ENCODE measurements at places on chromosomes 1 and 21.

- no peak for DNase-seq
Measured at GRCh38 chr1:39877231-39877778, 6.0 kb downstream of the TRIT1 start.

DNA sequence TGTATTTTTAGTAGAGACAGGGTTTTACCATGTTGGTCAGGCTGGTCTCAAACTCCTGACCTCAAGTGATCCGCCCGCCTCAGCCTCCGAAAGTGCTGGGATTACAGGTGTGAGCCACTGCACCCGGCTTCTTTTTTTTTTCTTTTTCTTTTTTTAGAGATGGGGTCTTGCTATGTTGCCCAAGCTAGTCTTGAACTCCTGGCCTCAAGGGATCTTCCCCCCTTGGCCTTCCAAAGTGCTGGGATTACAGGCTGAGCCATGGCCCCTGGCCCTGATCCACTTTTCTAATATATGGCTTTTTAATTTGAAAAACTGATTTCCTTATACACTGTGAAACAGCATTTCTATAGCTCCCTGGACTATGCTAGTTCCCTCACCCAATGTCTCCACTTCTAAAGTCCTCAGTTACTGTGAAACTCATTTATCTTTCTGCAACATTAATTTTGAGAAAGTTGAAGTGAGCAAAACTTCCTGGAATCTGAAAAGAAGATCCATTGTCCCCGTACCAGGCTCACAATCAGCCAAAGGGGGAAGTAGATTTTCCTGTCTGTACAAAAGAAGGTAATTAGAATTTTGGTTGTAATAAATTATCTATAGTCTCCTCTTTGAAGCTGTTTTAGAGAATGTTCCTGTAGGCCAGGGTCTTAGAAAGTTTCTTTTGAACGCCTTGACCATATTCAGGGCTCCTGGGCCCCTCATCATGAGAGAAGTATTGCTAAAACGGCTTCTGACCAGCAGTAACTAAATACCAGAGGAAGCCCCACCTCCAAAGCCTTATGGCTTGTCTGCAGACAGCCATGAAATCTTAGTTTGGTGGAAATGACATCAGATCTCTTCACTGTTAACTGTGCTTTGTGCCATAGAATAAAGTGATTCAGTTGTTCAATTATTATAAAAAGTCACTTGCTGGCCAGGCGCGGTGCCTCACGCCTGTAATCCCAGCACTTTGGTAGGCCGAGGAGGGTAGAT, 34.9 kb downstream of the DEGS1 start:
- DNase-seq: no peak

- DNase-seq: no peak
Measured at GRCh38 chr1:224358237-224358636, 1.6 kb downstream of the CNIH4 start.

- no peak for DNase-seq
Measured at GRCh38 chr21:31656199-31657095, 3.0 kb upstream of the SOD1 start.

DNA sequence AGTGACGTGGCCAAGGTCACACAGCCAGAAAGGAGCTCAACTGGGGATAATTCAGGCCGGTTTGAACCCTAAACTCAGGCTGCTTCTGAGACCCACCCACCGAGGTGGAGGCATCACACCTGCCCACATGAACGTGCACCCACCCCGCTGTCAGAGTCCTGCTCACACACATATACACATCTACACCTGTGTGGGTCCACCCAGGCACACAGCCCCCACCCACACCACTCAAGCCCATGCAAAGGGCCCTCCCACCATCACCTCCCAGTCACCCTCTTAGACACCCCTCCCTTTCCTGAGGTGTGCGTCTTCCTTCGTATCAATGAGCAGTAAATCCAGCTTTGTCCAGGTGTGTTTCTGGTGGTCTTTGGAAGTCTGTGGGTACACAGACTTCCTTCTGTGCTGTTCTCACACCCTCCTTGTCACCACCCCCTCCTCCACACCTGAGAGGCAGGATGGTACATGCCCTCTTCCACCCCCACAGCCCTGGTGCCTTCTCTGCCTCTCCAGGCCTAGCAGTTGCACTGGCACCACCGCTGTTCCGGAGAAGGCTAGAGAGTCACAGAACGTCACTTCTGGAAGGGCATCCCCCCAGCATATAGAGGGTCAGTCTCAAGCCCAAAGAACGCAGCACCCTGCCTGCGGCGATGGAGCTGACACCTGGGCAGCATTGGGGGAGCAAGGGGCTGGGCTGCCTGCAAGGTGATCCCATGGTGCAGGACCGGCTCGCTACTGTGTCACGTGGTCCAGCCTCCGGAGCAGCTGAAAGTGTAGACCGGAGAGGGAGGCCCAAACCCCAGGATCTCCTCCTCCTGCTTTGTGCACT, 18.9 kb upstream of the FAM131C start:
- no peak for DNase-seq

GRCh38 chr1:38134294-38134755, 87.7 kb upstream of the POU3F1 start:
- peak; percentile 15 for DNase-seq

- DNase-seq: no peak
Measured at GRCh38 chr1:15966081-15966955, 9.6 kb downstream of the ZBTB17 start.

DNA sequence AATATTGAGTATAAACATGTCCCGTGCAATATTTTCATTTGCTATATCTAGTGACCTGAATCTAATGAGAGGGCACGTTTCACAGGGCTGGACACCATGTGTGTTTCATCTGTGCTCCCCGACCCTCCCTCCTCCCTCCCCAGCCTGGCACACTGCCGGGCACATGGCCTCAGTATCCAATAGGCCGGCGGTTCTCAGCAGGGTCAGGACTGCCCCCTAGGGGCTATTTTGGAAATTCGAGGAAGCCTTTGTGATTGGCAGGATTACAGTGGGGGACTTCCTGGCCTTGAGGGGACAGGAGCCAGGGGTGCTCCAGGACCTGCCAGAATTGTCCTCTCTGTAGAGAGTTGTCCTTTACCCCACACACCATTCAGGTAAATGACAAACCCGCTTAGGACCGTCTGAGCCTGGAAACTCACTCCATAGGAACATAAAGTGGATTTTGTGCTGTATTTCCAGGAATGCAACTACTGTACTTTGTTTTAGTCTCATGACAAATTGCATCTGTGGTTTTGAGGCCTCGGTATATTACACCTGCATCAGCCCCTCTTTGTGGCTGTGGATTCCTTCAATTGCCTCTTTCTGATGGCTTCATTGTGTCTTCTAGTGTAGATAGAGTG, 109.5 kb upstream of the SIM2 start:
- no peak for DNase-seq

GRCh38 chr1:88608139-88608943, 75.7 kb upstream of the PKN2 start:
- no peak for DNase-seq

GRCh38 chr1:192252776-192253175, 64.0 kb upstream of the RGS21 start:
- DNase-seq: no peak

DNA sequence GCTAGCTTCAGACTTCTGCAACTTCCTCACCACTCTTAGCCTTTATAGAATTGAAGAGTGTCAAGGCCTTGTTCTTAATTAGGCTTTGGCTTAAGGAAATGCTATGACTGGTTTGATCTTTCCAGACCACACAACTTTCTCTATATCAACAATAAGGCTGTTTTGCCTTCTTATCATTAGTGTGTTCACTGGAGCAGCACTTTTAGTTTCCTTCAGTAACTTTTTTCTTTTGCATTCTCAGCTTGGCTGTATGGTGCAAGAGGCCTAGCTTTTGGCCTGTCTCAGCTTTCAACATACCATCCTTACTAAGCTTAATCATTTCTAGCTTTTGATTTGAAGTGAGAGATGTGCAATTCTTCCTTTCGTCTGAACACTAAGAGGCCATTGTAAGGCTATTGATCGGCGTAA, 8.6 kb downstream of the PRKACB start:
- DNase-seq: no peak

- no peak for DNase-seq
Measured at GRCh38 chr1:106755682-106756406, 300.6 kb upstream of the PRMT6 start.

DNA sequence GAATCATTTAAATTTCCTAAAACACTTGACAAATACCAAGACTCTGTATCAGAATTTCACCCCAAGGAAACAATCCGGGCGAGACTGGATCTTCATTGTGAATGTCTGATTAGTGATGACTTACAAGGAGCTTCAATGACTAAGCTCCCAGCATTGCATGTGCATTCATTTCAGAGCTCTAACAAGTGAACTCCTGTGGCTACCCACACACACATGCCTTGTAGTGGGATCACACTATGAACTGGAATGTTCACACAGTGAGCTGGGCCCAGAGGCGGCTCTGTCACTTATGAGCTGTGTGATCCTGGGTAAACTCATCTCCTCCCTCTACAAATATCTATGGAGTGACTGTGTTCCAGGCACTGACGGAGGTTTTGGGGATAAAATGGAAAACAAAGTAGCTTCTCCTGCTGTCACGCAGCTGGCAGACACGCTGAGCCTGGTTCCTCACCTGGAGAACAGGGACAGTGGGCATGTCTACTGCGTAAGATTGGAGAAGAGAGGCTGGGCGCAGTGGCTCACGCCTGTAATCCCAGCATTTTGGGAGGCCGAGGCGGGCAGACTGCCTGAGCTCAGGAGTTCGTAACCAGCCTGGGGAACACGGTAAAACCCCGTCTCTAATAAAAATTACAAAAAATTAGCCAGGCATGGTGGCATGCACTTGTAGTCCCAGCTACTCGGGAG, 56.9 kb downstream of the CLSTN1 start:
- DNase-seq: no peak

- DNase-seq: no peak
Measured at GRCh38 chr1:172398193-172398592, 22.3 kb upstream of the C1orf105 start.

GRCh38 chr21:45392573-45392971, 12.4 kb upstream of the COL18A1 start:
- DNase-seq: no peak

DNA sequence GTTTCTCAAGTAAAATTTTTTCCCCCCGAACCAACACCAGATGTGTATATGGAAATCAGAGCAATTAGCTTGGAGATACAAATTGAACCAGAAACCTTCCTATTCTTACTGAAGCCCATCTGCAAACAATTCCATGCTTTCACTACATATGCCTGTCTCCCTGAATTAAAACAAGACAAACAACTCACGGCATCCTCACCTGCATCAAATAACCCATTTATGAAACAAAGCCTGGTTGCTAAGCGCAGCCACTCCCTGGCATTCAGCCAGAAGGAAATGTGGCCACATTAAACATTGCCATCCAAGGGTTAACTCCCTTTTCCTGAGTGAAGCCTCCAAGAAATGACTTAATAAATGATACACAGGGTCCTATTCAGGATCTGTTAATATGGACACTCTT, 55.3 kb downstream of the APP start:
- no peak for DNase-seq

DNA sequence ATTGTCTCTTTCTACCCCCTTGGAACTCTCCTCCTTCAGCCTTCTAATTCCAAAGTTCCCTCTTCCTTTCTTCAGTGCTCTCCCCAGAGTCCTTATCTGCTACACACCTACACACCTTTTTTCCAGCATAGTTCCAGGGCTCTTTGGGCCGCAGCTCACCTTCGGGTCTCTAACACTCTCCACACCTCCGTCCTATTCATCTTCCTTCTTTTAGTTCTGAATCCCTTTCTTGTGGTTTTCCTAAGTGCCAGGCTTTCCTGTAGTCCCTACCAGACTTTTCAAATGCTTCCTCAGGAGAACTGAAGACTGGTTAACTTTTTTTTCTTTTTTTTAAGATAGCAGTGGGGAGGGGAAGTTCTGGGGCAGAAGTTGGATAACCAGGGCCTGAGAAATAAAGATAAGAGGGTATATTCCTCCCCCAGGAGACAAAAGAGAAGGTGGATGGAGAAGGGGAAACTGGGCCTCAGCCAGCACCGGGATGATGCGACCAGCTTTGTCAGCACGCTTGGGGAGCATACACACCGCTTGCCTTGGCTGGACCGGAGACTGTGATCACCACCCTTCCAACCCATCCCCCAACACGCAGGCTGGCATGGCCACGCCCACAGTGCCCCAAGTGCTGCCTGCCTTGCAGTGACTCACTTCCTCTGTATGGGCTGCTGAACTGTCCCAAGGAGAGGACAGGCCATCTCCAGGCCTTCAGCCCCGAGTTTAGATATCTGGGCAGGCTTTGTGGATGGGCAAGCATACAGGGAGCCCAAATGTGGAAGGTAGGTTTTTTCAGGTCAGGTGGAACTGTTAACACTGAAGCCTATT, 2.5 kb upstream of the CERS2 start:
- DNase-seq: peak; percentile 64

GRCh38 chr1:182616130-182617013, 12.2 kb upstream of the RGS16 start:
- peak; percentile 92 for DNase-seq

DNA sequence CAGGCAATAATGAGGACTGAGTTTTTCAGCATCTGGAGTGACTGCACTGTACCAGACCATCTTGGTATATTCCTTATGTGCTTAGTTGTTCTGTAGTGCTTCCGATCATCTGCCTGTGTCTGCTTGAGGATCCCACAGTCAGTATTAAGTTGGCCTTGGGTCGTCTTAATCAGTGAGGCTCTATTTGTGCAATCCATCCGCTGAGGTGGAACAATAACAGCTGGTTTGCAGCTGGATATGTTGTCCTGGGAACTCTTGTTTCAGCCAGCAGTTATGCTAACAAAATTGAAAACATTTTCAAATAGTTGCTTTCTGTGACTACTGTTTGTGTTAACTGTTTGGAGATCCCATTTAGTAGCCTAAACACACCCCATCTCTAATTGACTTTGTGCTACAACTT, 73.7 kb downstream of the LAMC1 start:
- no peak for DNase-seq

Measured in posterior cingulate gyrus (tissue), 11 donors.